ENCODE measurements at places on chromosomes 16 and 17.

DNA sequence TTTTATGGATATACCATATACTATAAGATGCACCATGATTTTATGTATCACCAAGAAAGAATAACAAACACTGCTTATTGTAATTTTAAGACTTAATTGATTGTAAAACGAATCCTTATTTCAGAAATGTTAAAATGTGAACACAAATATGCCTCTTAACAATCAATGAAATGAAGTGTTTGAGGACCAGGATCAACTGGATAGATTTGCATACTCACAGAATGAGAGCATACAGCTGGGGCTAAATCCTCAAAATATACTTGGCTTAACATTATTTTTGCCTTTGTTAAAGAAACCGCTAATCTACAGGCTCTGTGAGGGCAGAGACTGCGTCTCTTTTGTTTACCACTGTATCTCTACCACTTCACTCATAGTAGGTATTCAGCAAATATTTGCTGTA is 93.6 kb downstream of the SPACA3 start:
- DNase-seq: no peak

GRCh38 chr16:71472051-71472450 is 10.0 kb upstream of the ZNF23 start:
- no peak for DNase-seq

GRCh38 chr16:817001-817906 is 16.7 kb upstream of the GNG13 start:
- no peak for DNase-seq

GRCh38 chr16:87628940-87629339 is 26.6 kb downstream of the JPH3 start:
- DNase-seq: no peak

GRCh38 chr16:30998852-30999761 is 11.3 kb downstream of the STX1B start:
- DNase-seq: no peak

DNA sequence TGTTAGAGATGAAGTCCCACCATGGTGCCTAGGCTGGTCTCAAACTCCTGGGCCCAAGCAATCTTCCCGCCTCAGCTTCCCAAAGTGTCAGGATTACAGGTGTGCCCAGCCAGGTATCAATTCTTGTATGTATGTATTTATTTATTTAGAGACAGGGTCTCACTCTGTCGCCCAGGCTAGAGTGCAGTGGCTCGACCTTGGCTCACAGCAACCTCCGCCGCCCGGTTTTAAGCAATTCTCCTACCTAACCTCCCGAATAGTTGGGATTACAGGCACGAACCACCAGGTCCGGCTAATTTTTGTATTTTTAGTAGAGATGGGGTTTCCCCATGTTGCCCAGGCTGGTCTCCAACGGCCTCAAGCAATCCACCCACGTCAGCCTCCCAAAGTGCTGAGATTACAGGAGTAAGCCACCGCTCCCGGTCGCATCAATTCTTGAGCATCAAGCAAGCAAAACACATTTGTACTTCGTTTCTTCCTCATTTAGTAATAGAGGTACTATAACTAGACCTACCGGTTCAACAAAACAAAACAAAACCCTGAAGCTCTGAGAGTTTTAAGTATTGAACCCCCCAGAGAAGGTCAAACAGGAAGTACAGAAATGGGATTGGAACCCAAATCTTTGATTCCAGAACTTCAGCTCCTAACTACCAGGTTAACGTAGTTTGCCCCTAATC is 1.0 kb upstream of the ZNF500 start:
- no peak for DNase-seq

GRCh38 chr16:8887952-8888560 is 5.9 kb downstream of the LITAFD start:
- no peak for DNase-seq

DNA sequence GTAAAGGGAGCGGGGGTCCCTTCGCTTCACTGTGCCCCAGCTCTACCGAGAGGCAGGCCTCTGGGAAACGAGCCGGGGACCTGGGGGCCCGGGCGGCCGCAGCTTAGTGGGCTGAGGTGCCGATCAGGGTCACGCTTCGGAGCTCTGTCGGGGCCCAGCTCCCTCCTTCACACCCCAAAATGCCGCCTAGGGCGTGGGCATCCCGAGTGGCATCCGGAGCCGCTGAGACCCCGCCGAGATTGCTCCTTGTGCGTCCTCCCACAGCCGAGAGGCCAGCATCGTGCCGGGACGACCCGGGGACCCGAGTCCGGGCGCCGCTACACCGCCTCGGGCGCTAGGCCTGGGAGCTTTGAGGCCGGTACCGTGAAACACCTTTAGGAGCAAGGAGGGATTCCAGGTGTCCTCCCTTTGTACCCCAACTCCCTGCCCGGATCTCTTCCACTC is 1.3 kb downstream of the SALL1 start:
- DNase-seq: no peak

GRCh38 chr17:42679492-42680330 is 1.9 kb downstream of the CCR10 start:
- DNase-seq: peak; percentile 71

DNA sequence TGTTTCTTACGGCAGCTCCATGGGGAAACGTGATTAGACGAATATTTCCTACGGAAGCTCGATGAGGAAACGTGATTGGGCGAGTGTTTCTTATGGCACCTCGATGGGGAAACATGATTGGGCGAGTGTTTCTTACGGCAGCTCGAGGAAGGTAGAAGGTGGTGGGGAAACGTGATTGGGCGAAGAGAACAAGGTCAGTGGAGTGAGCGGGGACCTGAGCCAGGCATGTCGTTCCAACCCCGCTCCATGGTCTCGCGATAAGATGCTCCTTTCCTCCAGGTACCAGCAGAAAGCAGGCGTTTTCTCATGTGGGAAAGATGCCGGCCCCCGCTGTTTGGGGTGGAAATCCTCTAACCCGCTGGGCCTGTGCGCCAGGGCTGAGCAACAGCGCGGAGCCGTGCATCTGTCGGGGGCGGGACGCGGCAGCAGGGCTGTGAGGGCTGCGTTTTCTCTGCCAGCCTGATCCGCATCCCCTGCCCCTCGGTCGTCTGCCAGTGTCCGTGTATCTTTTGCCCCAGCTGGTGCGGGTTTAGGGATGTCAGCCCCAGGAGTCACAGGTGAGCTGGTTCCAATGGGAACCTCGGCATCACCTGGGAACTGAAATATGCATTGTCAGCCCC is 25.6 kb upstream of the DOC2B start:
- DNase-seq: no peak

GRCh38 chr17:51434434-51435170 is 174.3 kb downstream of the UTP18 start:
- no peak for DNase-seq

GRCh38 chr17:68428498-68429172 is 28.7 kb downstream of the WIPI1 start:
- peak; percentile 40 for DNase-seq

- no peak for DNase-seq
These were observed 596.0 kb upstream of the GOT2 start for GRCh38 chr16:59330019-59330670.

DNA sequence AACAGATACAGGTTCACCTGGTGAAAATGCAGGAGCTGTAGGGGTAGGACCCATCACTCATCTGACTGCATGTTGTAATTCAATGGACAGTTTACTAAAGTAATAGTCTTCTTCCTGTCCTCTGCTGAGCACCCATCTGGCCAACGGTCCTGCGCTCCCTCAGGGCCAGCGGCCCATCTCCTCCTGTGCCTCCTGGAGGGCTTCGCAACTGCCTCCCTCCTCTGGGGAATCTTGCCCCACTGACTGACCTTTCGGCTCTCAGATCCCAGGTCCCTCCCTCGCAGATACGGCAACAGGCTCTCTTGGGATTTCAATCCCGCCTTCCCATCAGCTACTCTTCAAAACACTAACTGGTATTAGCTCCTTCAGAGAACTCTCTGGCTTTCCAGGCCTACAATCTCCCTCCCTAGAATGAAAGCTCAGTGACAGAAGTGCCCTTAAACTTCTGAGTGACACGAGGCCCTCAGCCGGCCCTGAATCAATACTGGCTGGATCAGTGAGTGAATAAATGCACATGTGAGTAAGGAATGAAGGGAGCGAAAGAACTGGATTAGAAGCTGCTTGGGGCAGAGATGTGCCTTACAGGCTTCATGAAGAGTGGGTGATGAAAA is 1.3 kb downstream of the PEMT start:
- DNase-seq: no peak

DNA sequence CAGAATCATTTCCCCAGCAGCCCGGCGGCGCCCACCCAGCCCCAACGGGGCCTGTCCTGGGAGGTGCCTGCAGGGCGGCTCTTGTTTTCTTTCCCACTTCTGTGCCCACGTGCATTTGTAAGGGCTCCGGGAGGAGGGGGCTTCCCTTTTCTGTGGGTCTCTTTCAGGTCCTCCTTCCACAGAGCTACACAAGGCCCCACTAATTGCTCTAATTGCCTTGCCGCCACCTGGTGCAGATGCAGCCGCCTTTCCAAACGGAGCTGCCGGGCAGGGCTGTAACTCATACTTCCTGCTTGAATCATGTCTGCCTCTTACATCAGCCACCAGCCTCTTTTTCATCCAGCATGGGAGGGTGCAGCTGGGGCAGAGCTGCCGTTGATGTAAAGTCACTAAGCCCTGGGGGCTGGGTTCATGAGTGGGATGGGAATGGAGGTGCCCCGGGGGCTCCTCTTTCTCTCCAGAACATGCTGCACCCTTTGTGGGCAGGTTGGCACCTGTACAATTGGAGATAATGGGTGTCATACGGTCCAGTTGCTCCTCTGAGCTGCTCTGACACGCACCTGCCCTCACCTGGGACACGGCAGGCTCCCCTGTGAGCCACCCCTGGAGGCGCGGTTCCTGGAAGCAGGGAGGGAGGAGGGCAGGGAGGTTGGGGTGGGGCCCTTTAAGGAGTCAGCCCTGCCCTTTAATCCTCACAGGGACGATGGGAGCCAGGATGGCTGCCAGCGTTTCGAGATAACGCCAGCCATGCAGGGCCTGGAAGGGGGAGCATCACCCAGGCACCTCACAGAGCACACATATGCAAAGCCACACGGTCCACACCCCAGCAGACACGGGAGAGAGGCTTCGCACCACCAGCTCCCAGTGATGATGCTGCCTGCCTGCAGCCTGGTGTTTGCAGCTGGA is 41.1 kb upstream of the KLHDC4 start:
- peak; percentile 98 for DNase-seq

GRCh38 chr17:29341726-29342125 is 47.8 kb upstream of the NUFIP2 start:
- no peak for DNase-seq

DNA sequence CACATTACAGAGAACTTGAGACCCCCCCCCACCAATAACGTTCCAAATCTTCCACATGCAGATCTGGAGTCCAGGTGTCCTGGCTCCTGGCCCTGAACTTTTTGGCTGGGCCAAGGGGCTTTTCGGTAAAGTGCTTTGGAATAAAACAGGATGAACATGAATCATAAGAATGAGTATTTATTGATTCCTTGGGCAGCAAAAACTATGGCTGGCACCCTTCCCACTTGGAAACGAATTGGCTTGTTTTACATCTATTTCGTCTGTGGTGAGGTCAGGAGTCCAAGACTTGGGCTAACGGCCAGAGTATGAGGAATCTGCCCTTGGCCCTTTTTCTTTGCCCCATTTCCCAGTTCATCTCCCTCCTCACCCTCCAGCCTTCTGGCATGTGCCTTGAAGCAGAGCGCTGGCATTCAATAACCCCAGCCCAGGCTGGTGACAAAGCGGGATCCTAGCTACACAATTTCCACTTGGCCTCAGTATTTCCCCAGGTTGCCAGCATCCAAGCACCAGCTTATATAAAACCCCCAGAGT is 4.1 kb upstream of the UBTF start:
- DNase-seq: no peak

- peak; percentile 74 for DNase-seq
These were observed at the start of gene TMEM107 for GRCh38 chr17:8176197-8176940. TMEM107 (minus strand) TSS chr17:8176380; CDS start chr17:8176286, 94 bp downstream.

DNA sequence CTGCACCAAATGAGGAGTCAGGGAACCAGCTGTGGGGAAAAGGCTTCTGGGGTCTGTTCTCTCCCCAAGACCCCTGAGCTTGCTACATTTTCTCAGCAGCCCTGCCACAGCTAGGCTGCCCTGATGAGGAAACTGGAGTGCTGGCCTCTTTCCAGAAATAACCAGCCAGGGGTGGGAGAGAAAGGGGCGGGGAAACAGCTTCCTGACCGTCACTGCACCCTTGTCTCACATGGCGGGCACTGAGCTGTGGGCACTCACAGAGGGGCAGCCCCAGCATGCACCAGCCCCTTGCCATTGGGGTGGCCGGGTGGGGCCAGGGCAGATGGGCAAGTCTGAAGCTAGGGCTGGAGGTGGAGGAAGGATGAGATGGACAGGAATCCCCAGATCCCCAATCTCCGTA is 2.9 kb downstream of the SRL start:
- DNase-seq: no peak

DNA sequence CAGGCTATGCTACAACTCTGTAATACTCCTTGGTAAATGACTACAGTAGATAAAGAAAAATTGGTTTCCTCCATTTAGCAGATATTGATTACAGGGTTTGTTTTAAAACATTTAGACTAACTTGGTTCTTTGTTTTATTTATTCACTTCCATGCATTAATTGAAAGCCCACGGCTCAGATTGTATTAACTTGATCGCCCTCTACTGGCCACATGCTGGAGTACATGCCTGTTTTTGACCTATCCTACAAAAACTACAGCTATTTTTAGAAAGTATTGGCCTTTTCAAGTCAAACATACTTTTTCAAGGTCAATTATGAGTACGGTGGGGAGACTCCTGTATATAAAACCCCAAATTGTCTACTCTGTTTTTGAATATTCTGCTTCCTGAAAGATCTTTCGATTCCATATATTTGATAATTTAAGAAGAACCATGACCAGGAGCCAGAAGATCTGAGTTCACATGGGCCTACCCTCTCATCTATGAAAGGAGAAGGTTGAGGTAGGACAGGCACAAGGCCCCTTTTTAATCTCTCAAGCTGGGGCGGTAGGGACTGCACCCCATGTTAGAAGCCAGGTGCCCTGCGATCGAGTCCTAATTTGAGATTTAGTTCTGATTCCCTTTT is 51.8 kb downstream of the CA10 start:
- peak; percentile 65 for DNase-seq

GRCh38 chr16:75196836-75197235 is 10.1 kb downstream of the CTRB2 start:
- DNase-seq: no peak

GRCh38 chr17:34711646-34712045 is 132.3 kb downstream of the TMEM132E start:
- DNase-seq: no peak

GRCh38 chr17:67160791-67161190 is 84.2 kb downstream of the HELZ start:
- DNase-seq: no peak

DNA sequence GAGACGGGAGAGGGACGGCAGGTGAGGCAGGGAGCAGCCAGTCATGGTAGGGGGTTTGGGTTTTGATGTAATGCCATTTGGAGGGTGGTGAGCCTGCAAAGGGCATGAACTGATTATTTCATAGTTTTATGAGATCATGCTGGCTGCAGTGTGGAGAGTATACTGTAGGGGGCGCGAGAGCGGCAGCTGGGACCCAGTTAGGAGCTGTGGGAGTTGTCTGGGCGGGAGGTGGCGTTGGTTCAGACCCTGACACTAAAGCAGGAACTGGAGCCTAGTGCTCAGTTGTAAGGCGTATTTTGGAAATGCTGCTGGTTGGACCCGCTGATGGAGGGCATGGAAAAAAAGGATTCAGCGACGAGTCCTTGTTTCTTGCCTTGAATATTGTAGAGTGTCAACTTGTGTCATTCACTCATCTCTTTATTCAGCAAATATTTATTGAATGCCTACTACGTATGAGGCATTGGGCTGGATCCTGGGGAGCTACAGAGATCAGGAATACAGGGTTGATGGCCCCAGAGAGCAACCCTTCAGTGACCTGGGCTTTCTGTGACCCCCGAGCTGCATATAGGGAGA is 23.7 kb upstream of the KDM8 start:
- no peak for DNase-seq

GRCh38 chr17:12256380-12256995 is 235.8 kb downstream of the MAP2K4 start:
- peak; percentile 23 for DNase-seq
